Activated CD4-positive, alpha-beta T cell treated with anti-CD3 and anti-CD28 coated beads for 1 hour (primary cell): ENCODE measurements at places on chromosomes 16 and 17.

DNA sequence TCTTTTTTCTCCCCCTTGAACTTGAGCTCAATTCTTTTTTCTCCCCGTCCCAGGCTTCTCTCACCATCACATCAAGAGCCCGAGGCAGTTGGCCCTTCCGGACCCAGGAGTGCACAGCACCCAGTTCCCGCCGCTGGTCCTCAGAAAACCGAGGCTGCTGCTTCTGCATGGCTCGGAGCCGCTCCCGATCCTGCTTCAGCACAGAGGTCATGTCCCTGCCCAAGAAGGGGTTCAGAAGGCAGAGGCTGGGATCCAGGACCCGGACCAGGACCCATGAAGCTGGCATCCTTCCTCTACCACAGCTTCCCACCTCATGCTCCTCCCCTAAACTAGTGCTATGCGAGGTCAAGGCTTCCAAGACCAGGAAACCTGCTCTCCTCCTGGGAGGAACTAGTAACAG, 10.5 kb downstream of the PER1 start:
- DNase-seq = no peak

GRCh38 chr16:9092282-9092977, 986 bp downstream of the HAPSTR1 start:
- DNase-seq = peak; percentile 34

GRCh38 chr17:17077101-17077500, 34.8 kb downstream of the MPRIP start:
- no peak for DNase-seq

GRCh38 chr17:44543213-44543904, 13.9 kb upstream of the FZD2 start:
- DNase-seq = no peak

- no peak for DNase-seq
These were observed 496.5 kb downstream of the TOX3 start for GRCh38 chr16:52050418-52050817.

DNA sequence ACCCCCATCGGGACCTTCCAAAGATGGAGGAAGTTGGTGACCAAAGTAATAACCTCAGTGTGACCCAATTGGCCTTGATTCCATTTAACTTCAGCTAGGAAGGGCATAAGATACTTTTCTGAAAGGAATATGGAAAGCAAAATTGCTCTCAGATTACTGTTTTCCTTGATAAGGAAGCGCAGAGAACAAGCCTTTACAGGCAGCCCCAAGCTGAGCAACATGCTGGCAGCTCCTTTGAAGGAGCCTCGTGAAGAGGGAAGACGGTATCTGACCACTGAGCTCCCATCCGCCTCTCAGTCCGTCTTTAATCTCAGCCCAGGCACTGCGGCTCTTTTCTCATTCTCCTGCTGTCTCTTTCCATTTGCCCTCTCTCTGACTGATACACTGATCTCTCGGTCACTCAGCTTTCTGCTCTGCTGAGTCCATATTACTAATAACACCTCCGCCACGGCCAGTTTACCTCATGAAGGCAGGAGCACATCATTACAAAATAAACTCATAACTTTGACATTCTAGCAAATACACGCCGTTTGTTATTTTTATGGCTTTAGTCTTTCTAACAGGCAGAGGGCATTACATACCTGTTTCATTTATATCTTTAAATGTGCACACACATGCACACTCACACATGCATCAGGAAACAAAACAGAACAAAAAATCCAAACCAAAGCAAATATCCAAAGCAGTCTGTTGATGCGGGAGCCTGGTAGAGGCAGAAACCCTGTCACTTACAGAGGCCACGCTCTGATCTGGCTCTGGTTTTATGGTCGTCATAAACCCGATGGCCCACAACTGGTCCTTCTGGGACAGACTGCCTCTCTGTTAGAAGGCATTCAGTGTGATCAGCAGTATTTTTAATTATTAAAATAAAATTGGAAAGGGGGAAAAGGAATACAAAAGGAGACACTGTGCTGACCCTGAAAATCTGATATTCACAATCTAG, 183.2 kb downstream of the AATF start:
- no peak for DNase-seq

GRCh38 chr16:11218604-11218962, 37.4 kb downstream of the SOCS1 start:
- DNase-seq = no peak

GRCh38 chr17:45688353-45688752, 95.8 kb upstream of the CRHR1 start:
- no peak for DNase-seq

DNA sequence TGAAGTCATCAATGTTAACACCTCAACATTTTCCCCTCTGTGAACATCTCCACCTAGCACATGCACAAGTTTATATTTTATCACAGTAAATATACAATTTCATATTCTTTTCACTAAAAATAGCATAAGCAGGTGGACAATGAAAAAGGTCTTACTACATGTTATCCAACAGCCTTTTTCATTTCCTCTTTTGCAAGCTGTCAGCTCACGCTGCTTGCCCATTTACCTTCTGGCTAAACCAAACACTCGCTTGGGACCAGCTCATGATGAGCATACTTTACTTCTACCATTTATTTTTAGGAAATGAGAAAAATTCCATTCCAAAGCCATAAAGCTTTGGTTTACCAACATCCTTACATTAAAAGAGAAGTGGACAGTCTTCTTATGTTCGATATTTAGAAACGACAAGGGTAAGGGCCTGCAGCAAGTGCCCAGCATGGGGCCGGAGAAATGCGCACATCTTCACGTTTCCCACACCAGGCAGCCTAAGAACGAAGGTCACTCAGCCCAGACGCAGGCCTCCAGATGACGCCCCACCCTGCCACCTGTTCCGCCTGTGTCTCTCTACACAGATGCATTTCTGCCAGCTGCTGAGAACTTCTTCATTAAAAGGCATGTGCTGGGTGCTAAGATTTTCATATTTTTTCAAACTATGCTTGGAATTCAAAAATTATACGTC, 13.9 kb downstream of the SNN start:
- DNase-seq = no peak

GRCh38 chr17:12765548-12765947, 23.8 kb upstream of the ARHGAP44 start:
- DNase-seq = no peak

- peak; percentile 53 for DNase-seq
These were observed 1.8 kb downstream of the ASGR1 start for GRCh38 chr17:7177191-7177953.

DNA sequence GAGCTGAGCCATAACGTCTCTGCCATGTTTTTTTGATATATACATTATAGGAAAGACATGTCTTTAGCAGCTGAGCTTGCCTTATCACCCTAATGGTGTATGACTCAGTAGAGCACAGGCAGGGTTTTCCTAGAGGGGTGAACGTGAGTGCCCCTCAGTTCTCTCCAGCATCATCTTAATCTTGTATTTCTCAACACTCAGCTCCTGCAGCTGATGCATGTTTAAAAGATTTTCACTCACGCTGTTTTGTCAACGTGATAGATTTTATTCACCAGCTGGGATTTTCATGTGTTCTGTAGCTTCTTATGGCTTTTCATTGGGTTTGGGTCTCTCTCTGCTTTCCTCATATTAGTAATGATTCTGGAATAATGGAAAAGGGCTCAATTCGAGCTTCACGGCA, 186.0 kb upstream of the PMFBP1 start:
- no peak for DNase-seq

DNA sequence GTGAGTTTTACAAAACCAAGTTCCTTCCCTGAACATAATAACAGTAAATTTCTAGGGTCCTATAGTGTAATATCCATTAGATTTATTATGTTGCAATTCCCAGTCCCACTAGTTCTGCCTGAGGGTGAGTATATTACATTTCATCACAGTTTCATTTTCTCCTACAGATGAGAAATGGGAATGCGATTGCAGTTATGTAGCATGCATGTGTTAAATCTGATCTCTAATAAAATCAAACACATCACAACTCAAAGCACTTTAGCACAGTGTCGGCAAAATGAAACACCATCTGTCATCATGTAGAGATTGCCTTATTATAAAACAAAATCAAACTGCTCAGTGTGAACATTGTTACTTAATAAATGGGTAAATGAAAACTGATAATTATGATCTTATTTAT, 180.5 kb upstream of the TOX3 start:
- no peak for DNase-seq

GRCh38 chr16:67663151-67663876, 2.6 kb downstream of the PARD6A start:
- no peak for DNase-seq
